ENCODE measurements at places on chromosomes 16 and 17.
A peak's percentile ranks its signal among the peaks of the same experiment; 100 is the strongest.

DNA sequence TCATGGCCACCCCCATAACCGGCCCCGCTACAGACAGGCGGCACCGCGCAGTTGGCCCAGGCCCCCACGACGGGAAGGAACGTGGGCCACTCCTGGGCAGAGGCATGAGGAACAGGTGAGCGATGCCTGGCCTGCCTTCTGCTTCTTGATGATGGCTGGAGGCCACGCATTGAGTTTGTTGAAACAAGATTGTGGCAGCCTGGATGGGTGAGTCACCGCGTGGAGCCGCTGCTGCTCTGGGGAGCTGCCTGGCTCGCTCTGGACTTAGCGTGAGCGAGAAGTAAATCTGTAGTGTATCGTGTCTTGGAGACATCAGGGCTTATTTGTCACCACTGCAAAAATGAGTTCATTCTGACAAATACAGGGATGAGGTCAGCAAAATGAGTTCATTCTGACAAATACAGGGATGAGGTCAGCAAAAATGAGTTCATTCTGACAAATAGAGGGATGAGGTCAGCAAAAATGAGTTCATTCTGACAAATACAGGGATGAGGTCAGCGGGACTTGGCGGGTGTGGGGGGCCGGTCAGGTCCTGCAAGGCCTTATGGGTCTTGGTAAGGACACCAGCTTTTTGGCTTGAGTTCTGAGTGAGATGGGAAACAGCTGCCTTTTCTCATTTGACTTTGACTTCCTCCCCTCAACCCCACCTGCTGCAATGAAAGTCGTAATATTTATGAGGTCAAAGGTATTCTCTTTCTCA, 93.0 kb downstream of the SEC14L1 start:
- DNase-seq, result no peak

DNA sequence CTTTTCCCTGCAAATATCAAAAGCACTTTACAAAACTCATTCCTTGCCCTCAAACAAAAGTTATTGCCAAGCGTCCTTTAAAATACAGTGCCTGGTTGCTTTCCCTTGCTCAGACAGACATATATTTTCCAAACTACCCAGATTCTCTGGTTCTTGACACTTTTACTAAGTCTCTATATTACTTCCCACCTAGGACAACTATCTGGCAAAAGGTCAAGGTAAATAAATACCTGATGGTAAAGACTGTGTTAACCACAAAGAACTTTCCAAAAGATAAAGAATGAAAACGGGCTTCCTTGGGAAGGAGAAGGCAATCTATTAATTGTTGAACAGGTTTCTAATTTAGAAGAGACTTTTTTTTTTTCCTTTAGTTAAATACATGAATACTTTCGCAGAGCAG, 1.9 kb downstream of the HS3ST3A1 start:
- DNase-seq, result no peak

DNA sequence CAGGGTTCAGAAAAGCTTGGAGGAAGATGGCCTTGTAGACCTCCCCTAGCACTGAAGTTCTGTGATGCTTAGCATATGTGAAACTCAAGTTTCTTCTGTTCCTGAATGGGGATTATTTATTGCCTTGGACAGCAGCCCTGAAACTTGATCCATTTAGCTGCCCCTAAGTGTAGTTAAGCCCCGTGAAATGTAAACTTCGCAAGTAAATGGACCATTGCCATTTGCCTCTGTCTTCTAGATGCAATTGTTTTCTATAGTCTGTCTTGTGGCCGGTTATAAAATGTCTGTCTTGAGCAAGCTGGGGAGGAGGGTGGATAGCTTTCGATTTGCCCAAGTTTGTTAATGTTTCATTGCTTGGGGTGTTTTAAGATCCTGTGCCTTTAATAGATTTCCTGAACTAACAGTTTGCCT, 261.8 kb downstream of the CDH13 start:
- DNase-seq, result no peak

GRCh38 chr17:3683054-3683511, 12.9 kb downstream of the P2RX5 start:
- peak; percentile 37 for DNase-seq

GRCh38 chr17:21495281-21495680, 119.1 kb downstream of the KCNJ12 start:
- no peak for DNase-seq

DNA sequence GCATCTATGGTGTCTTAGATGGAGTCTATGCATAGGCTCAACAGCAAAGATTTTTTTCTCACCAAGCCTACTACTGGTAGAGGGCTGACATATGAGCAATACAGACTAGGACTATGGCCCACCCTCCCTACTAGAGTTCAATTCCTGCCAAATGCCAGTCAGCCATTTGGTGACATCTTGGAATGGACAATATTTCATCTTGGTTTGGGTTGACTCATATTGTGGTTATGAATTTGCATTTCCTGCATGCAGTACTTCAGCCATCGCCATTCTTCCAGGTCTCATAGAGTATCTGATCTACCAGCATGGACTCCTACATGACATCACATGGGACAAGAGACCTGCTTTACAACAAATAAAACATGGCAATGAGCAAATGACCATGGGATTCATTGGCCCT, 778.1 kb upstream of the SOX9 start:
- DNase-seq, result no peak

- no peak for DNase-seq
Measured at GRCh38 chr16:1926271-1926670, 8.1 kb upstream of the HS3ST6 start.

- no peak for DNase-seq
Measured at GRCh38 chr17:80308692-80309517, 48.3 kb downstream of the RNF213 start.

DNA sequence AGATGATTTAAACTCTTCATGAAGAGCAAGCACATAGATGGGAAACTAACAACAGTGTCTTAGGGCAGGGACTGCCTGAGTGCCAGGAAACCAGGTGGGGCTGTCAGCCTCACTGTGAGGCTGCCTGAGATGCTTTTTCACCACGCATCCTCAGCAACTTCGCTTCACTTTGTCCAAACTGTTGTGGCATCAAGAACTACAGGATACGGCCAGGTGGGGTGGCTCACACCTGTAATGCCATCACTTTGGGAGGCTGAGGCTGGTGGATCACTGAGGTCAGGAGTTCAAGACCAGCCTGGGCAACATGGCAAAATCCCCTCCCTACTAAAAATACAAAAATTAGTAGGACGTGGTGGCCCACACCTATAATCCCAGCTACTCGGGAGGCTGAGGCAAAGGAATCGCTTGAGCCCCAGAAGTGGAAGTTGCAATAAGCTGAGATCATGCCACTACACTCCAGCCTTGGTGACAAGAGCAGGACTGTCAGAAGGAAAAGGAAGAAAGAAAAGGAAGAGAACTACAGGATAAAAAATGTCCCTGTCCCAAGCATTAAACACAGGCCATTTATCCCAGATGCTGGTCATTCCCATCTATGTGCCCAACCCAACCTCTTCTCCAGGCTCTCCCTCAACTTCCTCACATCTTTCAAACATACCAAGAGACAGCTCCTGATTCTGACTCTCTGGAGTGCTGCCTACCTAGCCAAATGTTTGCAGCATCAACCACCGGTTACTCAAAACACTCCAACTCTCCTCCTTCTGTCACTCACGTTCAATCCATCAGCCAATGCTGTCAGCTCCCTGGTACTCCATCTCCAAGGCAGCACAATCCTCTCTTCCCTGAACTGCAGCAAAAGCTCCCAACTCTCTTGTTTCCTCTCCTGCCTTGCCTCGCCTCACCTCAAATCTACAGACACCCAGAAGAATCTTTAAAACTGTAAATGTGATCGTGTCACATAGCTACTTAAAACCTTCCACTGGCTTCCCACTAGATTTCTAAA, 1.6 kb downstream of the EIF4A3 start:
- DNase-seq, result no peak

- DNase-seq, result no peak
Measured at GRCh38 chr17:57389473-57389872, 133.2 kb downstream of the MSI2 start.

GRCh38 chr17:14004927-14005620, 64.2 kb upstream of the COX10 start:
- DNase-seq, result no peak

GRCh38 chr16:78213751-78214150, 114.3 kb downstream of the WWOX start:
- no peak for DNase-seq

- no peak for DNase-seq
Measured at GRCh38 chr17:40089077-40089895, 11.1 kb downstream of the NR1D1 start.

GRCh38 chr16:27231692-27232060, 28.4 kb downstream of the KDM8 start:
- no peak for DNase-seq

DNA sequence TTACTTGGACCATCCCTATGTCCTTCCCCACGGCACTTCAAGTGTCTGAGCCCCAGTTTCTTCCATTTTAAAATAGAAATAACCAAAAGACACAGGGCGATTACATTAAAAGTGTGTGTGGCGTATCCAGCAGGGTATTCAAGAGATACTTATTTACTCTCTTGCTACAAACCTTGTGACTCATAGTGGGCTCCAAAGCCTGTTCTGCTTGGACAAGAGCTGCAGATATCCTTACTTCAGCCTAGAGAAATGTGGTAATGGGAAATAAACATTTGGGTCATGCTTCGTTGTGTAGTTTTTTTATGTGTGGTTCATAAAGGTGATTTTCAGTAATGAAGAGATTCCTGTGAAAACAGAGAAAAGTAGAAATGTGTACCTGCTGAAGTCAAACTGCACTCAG, 288.9 kb upstream of the CDH11 start:
- DNase-seq, result no peak

DNA sequence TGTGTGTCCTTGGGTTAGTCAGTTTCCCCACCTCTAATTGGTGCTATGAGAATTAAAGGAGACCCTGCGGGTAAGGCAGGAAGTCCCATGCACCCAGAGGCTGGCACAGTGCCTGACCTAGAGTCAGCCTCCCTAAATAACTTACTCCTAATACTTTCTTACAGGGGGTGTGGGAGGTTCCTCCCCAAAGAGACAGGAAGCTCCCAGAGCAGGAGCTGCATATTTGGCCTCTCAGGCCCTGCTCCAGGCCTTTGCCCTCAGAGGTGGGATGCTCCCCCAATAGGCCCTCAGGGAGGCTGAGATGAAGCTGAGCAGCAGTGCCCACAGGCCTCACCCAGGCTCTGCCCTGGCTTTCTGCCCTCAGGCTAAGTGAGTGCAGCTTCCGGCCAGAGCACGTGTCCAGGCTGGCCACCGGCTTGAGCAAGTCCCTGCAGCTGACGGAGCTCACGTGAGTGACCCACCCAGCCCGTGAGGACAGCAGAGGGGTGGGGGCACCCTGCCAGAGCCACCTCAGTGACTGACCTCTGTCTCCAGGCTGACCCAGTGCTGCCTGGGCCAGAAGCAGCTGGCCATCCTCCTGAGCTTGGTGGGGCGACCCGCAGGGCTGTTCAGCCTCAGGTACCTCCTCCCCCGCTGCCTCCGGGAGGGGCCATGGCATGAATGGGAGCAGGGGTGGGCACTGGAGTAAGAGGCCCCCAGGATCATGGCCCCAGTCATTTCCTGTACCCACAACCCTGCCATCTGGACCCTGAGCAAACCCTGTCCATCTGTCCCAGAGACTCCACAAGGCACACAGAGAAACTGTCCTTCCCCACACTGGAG, 31.1 kb upstream of the CPNE2 start:
- DNase-seq, result peak; percentile 16

GRCh38 chr16:79593074-79593531, 7.4 kb downstream of the MAF start:
- DNase-seq, result no peak

- DNase-seq, result no peak
Measured at GRCh38 chr16:64004116-64004515, 1117.7 kb downstream of the CDH11 start.

- DNase-seq, result peak; percentile 36
Measured at GRCh38 chr16:17836868-17837602, 366.3 kb upstream of the XYLT1 start.

GRCh38 chr16:57645691-57646387, 17.4 kb downstream of the ADGRG1 start:
- no peak for DNase-seq

DNA sequence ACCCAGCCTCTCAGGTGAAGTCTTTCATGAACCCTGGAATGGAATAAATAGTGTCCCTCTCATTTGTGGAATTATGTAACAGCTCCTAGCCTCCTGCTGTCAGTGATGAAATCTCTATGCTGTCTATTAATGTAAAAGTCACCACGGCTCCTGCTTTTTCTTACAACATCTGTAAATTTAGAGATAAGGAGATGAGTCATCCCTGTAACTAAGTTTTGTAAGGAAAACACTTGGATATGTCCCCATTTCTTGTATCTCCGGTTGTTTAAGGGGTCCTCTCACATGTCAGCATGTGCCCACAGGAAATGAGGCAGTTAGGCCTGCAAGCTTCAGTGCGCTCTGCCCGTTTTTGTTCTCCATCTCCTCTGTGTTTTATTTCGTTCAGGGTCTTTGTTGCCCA, 2.8 kb upstream of the NAT9 start:
- DNase-seq, result no peak

GRCh38 chr16:66516509-66516807, 33.5 kb downstream of the TK2 start:
- DNase-seq, result no peak

- no peak for DNase-seq
Measured at GRCh38 chr16:68643847-68644246, 1.3 kb upstream of the CDH3 start.

DNA sequence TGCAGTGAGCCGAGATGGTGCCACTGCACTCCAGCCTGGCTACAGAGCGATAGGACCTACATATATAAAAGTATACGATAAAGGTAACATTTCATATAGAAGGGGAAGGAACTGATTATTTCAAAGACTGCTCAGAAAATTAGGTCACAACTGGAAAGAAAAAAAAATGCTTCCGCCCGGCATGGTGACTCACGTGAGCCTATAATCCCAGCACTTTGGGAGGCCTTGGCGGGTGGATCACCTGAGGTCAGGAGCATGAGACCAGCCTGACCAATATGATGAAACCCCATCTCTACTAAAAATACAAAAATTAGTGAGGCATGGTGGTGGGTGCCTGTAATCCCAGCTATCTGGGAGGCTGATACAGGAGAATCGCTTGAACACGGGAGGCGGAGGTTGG, 7.8 kb downstream of the TEX14 start:
- no peak for DNase-seq

DNA sequence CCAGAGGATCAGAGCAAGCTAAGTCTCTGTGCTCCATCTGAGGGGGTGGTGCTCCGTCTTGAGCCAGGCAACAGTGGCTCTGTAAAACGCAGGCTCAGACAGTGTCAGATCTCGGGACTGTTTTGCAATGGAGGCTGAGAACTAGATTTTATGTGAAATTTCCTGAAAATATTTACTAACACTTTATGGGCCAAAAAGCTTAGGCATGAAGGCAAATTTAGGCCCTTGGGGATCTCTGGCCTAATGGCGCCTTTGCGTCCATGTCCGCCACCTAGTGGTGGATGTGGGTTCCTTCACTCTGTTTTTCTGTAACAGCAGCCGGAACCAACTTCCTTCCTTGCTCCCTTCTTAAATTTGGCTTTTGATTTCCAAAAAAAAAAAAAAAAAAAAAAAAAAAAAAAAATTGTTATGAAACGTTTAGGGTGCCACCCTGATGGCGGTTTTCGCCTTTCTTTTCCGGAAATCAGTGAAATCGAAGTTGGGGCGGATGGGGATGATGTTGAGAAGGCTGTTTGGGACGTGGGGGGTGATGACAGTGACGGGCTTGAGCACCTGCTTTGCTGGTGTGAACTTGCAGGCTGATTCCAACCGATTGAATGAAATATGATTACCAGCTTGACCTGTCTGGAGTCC, 14.0 kb upstream of the ELAC2 start:
- DNase-seq, result peak; percentile 60
